Prostate gland (tissue), 2 donors: ENCODE measurements at places on chromosomes 7 and 10. TPM values are rescaled to one million over a fixed set of nuclear protein-coding genes. Genes with fewer than 3 reads are reported as not detected.

CPA1 gene
- total RNA-seq, result 0.14 TPM

- no peak for DNase-seq
Observed at GRCh38 chr10:283916-284356, 148.7 kb downstream of the ZMYND11 start.

DNA sequence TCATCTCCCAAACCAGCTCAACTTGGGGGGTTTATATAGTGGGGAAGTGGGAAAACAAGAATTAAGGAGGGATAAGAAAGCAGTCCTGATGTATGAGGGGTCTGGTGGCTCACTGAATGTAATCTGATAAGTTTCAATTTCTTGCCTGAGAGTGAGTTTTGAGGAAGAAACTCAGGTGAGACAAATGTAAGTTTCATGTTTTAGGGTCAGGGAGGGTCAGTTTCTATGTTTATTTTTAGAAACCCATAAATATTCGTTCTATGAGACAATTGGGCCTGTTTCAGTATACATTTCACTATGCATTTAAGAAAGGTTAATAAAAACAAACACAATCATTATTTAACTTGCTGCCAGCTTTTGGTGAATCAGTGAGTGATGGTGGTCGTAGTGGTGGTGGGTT, 128.0 kb upstream of the MBL2 start:
- no peak for DNase-seq

- DNase-seq, result no peak
Observed at GRCh38 chr10:70145166-70145665, 1.3 kb downstream of the TYSND1 start.

DNA sequence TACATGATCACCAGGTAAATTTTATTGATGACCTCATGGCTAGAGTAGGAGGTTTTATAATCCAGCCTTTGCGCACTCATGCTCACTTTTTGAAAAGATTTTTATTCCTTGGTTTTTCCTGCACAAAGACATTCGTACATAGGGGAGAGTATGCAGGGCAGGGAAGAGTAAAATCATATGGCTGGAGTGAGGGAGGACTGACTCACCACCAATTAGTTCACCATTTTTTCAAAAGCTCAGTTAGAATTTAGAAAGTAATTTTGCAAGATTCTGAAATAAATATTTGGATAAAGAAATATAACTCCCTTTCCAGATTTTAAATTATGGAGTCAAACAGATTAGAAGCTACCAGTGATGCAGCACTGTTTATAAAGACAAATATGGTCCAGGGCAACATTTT, 111.9 kb downstream of the SEMA3D start:
- DNase-seq, result no peak

DNA sequence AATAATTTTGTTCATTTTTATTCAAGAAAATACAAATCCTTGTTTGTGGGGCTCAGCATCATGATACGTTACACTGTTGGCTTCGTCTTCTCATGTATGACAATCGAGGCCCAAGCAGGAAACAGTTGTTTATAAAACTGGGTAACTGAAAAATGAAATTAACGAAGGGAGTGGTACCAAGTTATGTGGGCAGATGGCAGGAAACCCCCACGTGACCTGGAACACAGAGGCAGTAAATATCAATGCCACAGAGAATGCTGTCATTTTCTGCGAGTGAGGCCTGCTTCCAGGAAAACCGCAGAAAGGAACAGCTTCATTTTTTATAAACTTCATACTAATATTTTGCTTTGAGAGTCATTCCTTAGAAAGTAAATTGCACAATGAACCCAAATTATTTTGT, 201.0 kb upstream of the ADARB2 start:
- no peak for DNase-seq

DNA sequence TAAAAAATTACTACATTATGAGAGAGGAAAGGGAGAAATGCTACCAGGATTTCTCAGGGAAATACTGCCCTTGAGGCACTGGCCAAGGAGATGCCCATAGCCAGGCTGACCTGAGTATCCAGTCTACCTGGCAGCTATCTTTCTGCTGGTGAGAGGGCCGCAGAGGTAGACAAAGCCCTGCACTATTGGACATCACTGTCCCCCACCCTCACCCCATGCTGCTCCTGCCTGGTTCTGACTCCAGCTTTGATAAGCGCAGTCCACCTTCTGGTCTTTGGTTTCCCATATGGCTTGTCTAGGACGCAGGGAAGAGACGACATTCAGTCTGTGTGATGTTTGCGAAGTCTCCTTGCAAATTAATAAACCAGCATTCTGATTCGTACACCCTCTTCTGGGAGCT, 3.7 kb downstream of the ITPRIP start:
- DNase-seq, result no peak

- no peak for DNase-seq
Observed at GRCh38 chr10:67812007-67812406, 26.0 kb downstream of the DNAJC12 start.

GRCh38 chr7:134613623-134614347, 32.9 kb upstream of the BPGM start:
- DNase-seq, result no peak

DNA sequence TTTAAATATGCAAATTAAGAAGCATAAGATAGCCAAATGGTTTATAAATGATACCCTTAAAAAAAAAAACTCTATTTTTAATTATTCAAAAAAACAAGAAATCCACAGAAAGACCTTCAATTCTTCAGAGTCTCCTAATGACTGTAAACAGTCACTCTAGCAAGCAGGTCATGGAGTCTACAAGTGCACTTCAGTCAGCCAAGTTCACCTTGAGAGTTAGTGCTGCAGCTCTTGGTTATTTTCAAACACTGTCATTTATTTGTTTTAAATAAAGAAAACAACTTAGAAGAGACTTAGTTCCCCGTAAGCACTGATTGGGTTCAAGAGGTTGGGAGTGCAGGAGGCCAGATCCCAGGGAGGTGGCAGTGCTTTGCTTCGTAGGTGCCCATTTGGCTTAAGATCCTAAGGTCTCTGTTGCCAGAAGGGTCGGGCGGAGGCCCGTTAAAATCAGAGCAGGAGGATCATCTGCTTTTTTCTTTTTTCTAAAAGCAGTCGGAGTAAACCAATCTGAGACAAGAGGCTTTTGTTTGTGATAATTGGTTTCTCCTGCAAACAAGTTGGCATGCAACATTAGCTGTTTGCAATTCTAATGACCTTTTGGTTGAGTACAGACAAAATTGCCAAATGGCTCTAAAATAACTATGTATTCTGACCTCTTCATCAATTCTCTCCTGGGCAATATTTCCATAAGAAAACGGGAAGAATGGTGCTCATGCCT, 86.4 kb upstream of the ELMO1 start:
- no peak for DNase-seq

DNA sequence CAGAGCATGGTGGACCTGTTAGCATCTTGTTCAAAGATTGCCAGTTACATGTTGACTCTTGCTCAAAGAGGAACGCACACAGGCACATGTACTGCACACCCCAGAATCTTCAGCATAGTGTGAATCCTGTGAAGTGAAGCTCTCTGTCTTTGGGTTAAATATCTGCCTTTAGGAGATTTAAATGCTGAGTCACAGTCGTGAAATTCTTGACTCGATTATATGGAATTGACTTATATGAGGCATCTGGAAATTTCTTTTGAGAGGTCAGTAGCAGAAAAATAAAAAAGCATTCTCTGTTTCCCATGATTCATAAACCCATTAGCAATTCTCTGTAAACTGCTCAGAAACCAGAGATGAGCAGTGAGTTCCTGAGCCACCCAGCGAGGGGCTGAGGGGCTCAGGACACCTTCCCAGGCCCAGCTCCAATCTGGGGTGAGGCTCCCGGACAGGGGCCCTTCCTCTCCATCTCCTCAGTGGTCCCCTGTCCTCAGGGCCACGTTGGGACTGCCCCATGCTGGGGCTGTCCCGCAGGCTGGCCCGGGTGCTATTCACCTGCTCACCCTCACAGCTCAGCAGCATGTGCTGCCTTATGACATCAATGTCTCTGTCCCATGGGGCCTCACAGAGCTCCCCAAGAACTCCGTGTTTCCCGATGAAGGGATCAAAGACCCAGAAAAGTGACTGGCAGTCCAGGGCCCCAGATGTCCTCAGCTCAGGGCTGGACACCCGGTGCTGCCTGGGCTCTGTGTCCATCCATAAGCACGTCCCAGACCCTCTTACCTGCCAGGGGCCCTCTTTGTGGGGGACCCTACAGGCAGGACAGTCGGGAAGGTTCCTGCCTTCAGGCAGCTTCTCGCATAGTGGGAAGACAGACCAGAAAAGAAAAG, 50.0 kb upstream of the INSIG1 start:
- no peak for DNase-seq

DNA sequence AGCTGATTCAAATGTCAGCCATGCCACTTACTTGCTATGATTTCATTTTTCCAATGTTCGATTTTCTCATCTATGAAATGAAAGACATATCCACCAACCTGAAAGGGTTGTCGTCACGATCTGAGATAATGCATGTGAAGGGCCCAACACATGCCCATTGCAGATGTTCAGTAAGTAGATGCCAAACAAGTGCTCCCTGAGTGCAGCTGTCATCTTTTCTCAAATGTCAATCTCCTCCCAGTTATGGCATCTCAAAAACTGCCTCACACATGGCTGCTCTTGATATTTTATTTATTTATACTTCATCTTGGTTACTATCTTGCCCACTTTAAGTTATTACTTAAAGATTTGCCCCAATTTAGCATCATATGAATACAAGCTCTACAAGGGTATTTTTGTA, 16.8 kb downstream of the CPEB3 start:
- no peak for DNase-seq

DNA sequence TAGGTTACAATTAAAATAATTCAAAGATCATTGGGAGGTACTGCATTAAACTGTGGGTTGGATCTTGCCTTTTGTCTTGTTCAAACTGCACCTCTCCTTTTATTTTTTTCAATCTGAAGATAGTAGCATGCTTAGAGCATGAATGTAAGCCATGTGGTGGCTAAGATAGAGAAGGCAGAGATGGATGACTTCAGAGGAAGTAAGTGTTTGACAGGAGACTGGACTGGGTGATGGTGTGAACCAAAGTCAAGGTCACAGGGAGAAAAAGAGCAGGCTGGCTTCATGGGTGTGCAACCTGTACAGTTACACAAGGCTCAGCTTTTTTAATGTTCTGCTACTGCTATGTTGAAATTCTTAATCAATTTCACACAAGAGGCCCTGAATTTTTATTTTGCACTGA, 85.6 kb downstream of the ZEB1 start:
- DNase-seq, result no peak

DNA sequence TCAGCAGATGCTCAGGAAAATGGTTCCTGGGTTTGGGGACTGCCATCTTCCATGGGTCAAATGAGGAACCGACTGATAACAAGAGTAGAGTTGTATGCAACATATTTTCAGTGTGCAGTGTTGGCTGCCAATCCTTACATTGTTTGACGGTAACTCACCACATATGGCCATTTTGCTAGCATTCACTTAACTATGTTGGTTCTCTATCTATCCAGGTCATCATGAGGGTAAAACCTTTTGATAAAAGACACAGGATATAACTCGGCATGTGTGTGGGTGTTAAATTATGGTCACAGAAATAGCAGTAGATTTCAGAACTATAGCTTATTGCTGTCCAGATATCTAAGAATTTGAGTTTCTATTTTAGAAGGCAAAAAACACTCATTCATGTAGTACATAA, 140.7 kb upstream of the AOAH start:
- DNase-seq, result no peak

DNA sequence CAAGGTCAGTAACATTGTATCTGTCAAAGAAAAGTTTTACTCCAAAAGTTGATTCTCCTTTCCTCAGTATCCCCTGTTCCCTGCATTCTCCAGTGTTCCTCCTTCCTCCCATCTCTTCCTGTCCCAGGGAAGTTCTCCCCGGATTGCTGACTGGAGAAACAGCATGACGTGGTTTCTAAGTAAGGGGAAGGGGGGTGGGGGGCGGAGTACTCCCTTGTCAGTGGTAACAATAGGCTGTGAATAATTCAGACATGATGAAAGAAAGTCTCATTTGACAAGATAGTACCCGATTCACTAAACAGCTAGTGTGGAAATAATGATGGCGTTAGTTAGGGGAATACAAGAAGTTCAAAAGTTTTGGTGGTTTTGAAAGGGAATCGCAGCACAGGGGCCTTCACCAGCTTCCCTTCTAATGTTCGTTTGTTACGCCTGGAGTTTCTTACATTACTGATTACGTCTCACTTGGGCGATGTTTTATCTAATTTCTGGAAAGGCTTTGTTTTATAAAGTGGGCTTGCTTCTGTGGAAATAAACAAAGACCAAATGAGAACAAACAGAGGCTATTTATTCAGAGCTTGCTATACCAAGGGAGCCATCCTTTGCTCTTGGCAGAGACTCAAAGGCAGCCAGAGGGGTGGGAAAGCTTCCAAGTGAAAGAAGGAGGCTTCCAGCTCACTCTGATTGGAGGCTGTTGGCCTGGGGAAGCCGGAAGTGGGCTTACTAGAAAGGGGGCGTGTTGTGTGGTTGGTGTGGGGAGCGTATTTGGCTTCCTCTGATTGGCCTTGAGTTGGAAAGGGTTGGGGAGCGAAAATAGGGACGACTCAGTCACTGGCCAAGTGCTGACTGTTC, 453.7 kb downstream of the SDK1 start:
- DNase-seq, result no peak

- no peak for DNase-seq
Observed at GRCh38 chr10:110313674-110314073, 9.0 kb upstream of the SMNDC1 start.

GRCh38 chr7:33093266-33093665, 15.9 kb downstream of the RP9 start:
- DNase-seq, result no peak

GRCh38 chr7:100167912-100168323, 499 bp downstream of the GAL3ST4 start:
- DNase-seq, result no peak

DNA sequence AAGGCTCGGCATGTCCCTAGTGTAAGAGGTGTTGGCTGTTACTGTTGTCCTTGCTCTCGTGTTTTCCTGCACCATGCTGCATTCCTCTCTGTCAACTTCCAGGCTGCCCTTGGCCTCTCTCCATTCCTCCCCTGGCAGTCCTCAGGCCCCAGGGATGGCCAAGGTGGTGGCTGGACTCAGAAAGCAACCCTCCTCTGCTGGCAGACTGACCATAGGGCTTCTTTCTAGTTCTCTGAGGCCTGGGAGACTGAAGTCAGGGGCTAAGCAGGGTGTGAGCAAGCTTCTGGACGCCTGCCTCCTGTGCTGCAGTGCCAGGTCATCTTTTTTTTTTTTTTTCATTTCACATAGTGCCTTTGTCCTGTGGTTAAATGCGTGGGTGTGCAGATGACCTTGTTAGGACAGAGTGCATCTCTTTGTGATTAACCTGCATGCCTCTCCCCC, 72.0 kb downstream of the GOLGA7B start:
- no peak for DNase-seq
